ENCODE measurements at places on chromosomes 6 and 20. TPM values are rescaled to one million over a fixed set of nuclear protein-coding genes. Genes with fewer than 3 reads are reported as not detected.

Gene HLA-DRB1
- 0.21 TPM for total RNA-seq

Gene MCHR2
- total RNA-seq: not detected

Gene MRPS18A
- 33.5 TPM for total RNA-seq

Gene ANKRD66
- not detected for total RNA-seq

Gene POPDC3
- total RNA-seq: 129 TPM

Gene WFDC12
- not detected for total RNA-seq

GRCh38 chr6:150478656-150479545, 110.1 kb downstream of the IYD start:
- DNase-seq: no peak

GRCh38 chr6:168195712-168196111, 116.7 kb upstream of the FRMD1 start:
- DNase-seq: no peak

DNA sequence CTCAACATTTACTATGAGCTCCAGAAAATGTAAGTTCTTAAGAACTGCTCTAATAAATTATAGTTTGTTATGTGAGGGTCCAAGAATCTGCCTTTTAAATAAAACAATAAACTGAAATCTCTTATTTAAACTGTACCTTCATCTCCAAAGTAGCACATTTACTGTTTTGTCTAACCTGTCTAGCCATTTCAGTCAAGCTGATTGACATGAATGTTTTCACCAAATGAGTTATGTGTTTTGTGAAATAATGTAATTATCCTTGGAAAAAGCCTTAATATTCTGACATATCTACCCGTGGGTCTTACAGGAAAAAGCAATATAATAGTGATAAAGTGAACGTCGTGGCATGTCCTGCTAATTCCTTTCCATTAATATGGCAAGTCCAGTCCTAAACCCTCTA, 57.8 kb downstream of the OPRM1 start:
- no peak for DNase-seq

GRCh38 chr6:31309641-31310040, 37.7 kb upstream of the HLA-C start:
- DNase-seq: no peak

GRCh38 chr6:41963371-41963770, 21.8 kb upstream of the CCND3 start:
- no peak for DNase-seq

DNA sequence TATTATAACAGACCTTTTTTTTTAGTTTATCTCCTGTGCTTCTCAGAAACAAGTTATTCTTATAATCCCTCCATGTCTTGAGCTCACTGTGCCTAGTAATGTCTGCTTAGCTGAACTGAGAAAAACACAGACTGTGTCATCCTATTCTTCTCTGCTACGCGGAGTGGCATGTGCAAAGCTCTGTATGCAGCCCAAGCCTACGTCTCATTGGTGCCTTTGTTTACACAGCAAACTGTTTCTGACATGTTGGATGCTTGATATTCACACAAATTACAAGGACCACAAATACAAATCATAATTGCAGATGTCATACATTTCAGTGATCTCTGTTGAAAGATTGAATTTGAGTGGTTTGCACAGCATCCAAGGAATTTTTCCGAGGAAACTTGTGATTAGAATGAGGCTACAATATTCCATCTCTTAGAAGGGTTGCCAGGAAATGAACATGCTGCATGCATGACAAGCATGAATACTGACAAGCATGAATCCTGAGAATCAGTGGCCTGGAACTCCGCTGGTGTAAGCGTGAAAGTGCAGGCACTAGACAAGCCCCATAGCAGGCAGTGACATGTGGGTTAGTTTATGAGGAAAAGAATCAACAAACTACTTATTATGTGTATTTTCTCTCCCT, 128.4 kb upstream of the SGK1 start:
- DNase-seq: no peak

GRCh38 chr6:150687508-150687907, 87.8 kb downstream of the PLEKHG1 start:
- DNase-seq: no peak

GRCh38 chr20:53840532-53840931, 229.9 kb downstream of the BCAS1 start:
- no peak for DNase-seq

DNA sequence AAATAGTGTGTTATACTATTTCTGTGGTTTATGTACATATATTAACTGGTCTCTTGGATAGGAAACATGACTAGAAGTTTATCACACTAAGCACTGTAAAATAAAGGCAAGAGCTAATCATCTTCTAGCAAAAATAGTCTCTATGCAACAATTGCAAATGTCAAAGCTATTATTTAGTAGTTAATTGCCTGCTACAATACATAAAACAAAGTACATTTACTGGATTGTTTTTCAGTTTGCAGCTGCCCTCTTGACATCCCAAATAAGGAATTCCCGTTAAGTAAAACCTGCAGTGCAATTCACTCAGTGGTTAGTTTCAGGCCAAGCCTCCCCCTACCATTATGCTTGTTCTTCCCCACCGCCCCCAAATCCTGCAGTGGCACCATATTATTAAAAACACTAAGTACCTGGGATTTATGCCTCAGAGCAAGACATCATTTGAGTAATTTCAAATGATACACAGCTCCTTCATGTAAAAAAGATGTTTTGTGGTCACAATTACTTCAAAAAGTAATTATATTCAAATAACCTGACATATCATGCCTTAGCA, 1.6 kb upstream of the ATP5F1E start:
- DNase-seq: no peak

DNA sequence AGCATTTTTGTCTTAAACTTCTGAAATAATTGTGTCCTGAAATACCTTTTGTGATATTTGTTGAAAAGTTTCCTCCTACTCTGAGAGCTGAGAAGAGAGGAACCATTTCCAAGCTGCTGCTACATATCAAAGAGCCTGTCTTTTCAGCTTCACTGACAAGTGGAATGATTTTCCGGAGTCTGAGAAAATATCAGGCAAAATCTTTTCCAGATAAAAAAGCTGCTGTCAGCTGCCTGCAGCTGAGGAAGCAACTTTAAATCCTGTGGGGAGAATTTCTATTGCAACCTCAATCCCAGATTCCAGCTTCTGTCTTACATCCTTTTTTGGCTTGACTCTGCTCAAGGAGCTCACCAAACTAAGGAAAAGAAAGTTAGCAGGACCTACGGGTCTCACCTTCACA, 904.3 kb downstream of the PHF3 start:
- DNase-seq: no peak

DNA sequence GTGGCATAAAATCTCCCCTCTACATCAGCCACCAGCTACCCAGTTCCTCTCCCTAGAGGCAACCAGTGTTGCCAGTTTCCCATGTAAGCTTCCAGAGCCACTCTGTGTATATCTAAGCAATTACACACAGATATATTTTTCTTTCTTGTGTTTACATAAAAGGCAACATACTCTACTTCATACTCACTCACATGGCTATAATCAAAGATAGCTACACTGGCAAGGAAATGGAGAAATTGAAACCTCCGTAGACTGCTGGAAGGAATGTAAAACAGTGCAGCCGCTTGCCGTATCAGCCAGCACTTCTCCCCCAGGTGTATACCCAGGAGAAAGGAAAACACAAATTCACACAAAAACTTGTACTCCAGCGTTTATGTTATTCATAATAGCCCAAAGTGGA, 38.5 kb upstream of the NELFCD start:
- DNase-seq: no peak

DNA sequence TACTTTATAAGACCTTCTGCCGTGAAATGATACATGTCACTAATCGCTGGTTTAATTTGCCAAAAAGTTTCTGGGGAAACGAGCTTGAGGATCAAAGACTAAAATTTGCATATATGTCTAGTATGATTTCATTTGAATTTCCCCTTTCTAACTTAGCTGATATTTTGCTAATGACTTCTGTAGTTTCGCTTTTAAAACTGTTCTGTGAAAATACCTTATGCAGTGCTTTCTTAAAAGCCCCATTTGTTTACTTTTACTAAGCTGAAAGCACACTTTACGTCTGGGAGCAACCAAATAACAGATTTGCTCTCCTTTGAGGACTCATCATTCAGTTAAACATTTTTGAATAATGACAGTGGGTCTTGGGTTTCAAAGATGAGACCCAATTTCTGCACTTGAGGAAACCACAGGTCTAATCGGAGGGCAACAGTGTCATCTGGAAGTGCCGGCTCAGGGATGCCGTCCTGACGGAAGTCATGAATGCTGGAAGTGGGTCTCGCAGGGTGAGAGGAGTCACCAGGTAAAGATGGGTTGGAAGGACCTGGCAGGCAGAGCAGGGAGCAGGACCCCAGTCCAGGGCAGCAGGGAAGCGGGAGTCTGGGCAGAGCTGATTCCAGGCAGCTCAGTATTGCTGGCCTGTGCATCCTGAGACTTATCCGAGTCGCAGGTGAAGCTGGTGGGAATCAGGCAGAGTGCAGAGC, 33.2 kb downstream of the PLEKHG1 start:
- no peak for DNase-seq

DNA sequence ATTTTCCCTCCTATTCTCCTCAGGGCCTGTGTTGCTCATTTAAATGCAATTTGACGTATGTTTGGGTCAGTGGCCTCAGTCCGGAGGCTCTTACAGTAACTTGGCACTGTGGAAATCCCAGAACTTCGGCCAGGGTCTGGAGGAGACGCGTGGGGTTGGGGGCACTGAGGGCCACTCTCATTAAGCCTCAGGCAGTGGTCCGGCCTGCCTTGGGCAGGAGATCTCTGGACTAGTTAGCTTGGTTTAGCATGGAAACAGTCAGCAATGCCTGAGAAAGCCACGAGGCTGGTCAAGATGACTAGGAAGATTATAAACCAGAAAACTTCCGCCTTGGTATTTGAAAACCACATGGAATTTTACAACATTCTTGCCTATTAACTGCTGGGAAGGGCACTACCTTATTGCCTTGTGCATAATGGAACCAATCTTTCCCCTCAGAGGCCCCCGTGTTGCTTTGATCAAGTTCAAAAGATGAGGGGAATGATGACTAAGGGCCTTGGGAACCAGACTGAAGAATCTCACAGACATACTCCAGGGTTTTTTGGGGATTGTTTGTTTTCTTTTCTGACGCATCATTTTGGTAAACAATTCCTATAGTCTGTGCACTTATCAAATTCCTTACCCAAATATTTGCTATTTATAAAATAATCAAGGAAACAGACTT, 206.0 kb upstream of the PREP start:
- peak; percentile 76 for DNase-seq

All from myocyte (in vitro differentiated cells).